ENCODE measurements at places on chromosomes 4 and X.

DNA sequence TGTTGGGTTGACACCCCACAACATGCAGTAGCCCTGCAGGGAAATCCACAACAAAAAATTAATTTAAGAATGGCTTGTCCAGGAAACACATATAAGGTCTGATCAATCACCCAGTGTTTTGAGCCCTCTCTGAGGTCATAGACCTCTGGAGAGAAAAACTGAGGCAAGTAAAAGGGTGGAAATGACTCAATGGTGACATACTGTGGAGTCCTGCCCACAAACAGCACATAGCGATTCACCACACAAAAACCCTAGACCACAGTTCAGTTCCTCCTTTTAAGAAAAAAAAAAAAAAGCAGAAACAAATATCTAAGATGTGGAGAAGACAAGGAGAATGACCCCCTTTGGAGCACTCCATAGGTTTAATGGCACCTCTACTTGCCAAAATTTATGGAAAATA is 2691.0 kb downstream of the PCDH7 start:
- no peak for DNase-seq

- no peak for DNase-seq
Measured at GRCh38 chr4:49032440-49033161, 46.5 kb downstream of the CWH43 start.

GRCh38 chr4:107740950-107741701 is 21.1 kb upstream of the PAPSS1 start:
- no peak for DNase-seq

- no peak for DNase-seq
Measured at GRCh38 chrX:149248073-149248625, 257.0 kb downstream of the IDS start.

DNA sequence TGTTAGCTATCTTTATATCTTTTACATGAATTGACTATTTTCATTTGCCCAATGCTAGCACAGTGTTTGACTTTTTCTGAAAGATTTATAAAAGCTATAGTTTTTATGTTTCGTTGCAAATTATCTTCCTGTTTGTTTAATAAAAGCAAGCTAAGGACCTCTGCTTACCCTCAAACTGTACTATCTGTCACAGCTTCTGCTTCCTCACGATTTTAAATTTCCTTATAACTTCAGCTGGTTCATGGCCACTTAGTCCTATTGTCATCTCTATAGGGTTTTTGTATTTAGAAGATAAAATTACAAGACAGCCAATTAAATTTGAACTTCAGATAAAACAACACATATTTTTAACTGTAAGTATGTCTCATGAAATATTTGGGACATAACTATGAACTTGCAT is 494.0 kb downstream of the PDGFC start:
- DNase-seq = no peak

DNA sequence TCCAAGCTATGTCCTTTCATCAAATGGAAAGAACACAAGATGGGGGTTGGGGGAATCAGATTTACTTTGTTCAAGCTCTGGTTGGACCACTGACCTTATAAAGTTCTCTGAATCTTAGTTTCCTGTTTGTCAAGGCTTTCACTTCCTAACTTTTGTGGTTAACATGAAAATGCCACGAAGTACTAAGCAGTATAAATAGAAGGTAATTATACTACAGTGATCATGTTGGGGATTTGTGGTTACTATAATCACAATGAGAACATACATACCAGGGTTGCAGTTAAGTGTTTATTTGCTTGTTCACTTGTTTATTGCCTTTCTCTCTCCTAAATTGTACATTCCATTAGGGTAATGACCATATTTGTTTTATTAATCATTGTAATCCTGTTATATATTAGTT is 53.2 kb downstream of the SPRY1 start:
- DNase-seq = no peak

DNA sequence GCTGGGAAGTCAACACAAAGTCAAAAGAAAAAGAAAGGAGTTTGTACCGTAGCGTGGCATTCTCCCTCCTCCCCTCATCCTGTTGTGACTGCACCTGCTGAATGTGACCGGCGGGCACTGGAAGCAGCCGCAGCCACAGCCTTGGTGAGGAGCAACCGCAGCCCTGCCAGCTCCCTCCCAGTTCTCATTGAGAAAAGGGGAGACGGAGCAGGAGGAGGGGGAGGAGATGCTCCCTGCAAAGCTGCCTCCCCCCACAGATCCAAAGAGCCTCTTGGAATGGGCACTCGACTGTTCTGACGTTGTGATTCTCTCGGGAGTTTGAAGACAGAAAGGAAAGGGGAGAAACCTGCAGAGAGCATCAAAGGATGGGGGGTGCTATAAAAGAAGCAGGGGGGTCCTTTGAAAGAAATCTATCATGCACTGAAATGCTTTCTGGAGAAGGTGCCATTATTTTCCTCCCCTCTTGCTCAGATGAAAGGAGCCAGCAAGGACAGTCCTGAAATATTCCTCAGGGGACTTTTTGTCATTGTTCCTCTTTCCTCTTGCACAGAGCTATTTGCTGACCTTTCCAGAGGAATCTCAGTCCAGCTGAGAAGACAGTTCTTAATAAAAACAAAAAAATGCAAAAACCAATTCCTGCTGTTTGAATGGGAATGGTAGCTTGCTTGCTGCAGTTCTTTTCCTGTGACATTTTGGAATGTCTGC is 429.7 kb downstream of the MAPK10 start:
- no peak for DNase-seq

DNA sequence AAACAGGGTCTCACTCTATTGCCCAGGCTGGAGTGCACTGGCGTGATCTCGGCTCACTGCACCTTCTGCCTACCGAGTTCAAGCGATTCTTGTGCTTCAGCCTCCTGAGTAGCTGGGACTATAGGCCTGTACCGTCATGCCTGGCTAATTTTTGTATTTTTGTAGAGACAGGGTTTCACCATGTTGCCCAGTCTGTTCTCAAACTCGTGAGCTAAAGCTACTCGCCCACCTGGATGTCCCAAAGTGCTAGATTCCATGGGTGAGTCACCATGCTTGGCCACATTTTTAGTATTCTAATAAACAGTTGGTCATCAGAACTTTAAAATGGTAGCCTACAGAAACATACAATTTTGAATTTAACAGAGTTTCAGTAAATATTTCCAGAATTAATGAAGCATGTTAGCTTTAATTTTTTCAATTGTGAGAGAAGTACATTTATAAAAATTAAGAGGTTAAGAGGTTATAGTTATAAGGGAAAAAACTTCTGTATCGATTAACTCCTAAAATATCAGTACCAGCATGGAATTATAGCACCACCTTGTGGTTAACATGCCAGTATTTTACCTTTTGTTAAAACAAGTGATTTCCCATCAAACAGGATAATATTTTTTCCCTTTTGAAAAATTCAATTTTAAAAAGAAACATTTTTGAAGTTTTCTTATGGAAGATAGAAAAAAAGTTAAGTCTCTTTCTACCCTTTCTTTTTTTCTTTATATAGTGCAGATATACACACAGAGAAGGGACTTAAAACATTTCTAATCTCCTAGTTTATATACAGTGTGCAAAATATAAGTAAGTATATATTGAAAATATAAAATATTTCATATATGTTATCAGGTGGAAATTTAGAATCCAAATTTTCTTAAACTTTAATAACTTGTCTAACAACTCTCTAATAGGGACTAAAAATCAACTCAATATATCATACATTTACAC is 35.4 kb downstream of the CEP44 start:
- no peak for DNase-seq

GRCh38 chr4:36332782-36333131 is 51.3 kb downstream of the DTHD1 start:
- no peak for DNase-seq

- no peak for DNase-seq
Measured at GRCh38 chr4:4507923-4508322, 33.9 kb downstream of the STX18 start.

GRCh38 chrX:148448686-148449085 is 51.7 kb upstream of the AFF2 start:
- no peak for DNase-seq

Data from stimulated activated CD4-positive, alpha-beta T cell treated with anti-CD3 and anti-CD28 coated beads, Interleukin-1b, Interleukin-23, amount 100 ng/mL, for 1 hour (primary cell).